LoVo (cell line): ENCODE measurements at places on chromosomes 5 and 9.

DNA sequence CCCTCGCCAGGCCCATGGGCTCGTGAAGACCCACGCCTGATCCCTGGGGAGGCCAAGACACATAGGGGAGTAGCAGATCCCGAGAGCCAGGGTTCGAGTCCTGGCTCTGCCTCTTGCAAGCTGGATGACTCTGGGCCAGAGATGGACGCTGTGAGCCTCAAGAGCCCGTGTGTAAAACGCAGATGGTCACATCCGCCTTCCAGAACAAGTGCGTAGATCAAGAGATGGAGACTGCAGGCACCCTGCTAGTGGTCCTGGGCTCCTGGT, 8.2 kb downstream of the ST6GALNAC4 start:
- DNase-seq, result no peak

GRCh38 chr5:50666261-50667022, at the start of gene PARP8:
Gene PARP8 (plus strand): TSS chr5:50666637. CDS start chr5:50667096, 459 bp downstream.
- DNase-seq, result peak; percentile 49

GRCh38 chr5:13994621-13995253, 50.2 kb upstream of the DNAH5 start:
- no peak for DNase-seq

DNA sequence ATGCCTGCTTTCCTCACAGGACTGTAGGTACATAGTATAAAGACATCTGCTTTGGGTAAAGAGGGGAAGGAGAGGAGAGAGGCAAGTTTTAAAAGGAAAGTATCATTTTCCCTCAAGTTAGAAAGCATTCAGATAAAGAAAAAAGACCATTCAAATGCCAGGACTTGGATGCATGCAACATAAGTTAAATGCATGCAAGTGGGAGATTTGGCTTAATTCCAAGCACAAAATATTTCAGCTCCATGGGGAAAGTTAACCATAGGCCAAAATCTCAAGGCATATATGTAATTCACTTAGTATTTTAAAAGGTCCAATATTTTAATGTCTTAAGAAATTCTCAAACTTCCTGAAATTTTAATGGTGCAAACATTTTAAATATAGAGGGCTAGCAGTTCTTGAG, 36.4 kb downstream of the POU5F2 start:
- no peak for DNase-seq

- DNase-seq, result no peak
These were observed 117.9 kb downstream of the GOLPH3 start for GRCh38 chr5:32055891-32056866.

DNA sequence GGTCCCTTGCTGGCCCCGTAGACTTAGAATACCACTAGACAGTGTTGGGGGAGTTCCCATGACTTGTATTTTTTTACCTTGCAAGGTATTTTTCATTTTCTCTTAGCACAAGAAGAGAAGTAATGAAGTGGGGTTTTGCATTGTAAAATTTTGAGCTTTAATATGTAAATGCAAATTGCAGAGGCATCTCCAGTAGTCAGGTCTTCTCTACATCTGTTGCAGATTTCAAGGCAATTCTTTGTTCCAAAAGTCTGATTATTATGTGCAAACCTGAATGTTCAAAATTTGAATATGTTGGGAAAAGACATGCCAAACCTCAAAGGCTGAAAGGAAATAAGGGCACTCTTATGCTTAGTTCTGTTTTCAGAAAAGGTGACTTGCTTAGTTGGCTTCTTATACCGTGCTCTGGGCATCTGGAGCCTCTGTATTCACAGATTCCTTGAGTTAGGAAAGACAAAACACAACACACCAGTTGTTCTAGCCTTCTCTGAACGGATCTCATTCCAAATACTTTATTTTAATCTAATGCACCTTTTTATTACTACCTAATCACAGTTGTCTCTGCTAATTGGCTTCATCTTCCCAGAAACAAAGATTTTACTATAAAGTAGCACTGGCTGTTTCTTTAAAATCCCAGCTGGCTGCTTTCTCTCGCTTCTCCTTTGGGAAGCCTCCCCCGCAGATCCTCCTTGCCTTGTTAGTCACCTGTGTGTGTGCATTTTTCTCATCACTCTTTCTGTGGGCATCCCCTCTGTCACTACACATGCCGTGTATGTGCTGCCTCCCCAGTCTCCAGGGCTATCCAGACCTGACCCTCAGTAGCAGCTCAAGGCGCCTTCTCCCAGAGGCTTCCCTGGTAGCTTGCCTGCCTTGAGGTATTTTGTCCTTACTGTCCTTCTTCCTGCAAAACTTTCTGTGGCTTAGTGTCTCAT, 138.2 kb downstream of the TLE4 start:
- DNase-seq, result no peak

GRCh38 chr9:107667231-107668070, 177.9 kb upstream of the KLF4 start:
- DNase-seq, result no peak

GRCh38 chr5:136103118-136103517, 29.5 kb upstream of the SMAD5 start:
- DNase-seq, result no peak
